ENCODE measurements at places on chromosomes 2 and 18.

GRCh38 chr2:84884449-84884848 is 3.6 kb upstream of the TRABD2A start:
- DNase-seq, result no peak

GRCh38 chr18:3648200-3648599 is 198.2 kb downstream of the TGIF1 start:
- DNase-seq, result no peak

- no peak for DNase-seq
These were observed 24.9 kb downstream of the IGFBP5 start for GRCh38 chr2:216670266-216671080.

DNA sequence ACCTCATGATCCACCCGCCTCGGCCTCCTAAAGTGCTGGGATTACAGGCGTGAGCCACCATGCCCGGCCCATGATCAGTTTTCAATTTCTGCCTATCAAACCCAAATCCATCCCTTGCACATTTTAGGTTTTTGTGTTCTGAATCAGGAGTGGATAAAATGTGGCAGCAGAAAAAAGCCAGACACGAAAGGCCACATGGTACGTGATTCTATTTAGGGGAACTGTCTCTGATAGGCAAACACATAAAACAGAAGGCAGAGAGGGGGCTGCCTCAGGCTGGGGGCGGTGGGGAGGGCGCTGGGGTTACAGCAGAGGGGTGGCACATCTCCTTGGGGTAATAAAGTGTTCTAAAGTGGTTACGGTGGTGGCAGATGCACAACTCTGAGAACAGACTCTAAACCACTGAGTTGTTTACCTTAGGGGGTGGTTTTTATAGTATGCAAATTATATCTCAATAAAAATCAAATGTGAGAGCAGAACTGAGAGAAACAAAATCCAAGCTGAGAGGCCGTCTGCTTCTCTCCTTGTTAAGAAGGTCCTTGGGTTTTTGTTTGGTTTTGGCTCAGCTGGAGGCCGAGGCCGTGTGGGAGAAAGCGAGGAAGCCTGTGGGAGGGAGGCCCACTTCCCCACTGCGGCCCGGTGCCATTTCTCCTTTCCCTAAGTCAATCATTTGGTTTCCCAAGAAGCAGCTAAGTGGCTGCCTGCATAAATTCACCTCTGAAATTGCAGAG is 78.0 kb downstream of the SOWAHC start:
- no peak for DNase-seq

DNA sequence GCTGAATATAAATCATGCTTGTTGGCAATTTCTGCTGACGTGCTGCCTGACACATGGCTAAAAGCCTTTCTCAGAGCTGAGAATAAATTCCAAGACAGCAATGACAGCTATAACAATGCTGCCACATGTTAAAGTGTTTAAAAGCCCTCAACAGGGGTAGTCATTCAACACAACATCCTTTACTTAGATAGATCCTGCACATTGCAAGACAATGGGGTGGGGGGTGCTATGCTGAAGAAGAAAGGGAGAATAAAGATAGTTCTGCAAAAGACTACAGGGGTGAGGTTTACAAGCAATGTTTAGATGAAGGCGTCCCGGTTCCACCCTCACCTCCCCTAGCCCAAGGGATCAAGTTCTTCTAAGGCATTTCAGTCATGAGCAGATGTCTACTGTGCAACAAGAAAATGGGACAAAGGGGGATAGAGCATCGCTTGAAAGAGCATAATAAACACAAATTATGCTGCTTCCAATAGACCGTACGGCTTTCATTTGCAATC is 291.0 kb upstream of the ACVR2A start:
- DNase-seq, result no peak

DNA sequence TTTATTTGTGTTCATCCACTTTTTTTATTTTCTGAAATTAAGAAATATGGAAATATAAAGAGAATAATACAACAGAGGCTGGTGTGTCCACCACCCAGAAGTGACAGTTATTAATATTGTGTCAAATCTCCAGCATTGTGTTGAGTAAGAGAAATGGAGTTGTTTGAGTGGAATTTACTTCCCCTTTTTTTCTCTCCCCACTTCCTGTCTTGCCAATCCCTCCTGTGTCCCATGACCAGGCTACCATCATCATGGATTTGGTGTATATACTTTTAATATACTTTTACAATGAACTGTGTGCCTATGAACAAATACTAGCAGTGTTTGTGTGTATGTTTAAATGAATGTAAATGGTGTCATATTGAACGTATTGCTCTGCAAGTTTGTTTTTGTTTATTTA is 276.9 kb upstream of the SKOR2 start:
- DNase-seq, result no peak

DNA sequence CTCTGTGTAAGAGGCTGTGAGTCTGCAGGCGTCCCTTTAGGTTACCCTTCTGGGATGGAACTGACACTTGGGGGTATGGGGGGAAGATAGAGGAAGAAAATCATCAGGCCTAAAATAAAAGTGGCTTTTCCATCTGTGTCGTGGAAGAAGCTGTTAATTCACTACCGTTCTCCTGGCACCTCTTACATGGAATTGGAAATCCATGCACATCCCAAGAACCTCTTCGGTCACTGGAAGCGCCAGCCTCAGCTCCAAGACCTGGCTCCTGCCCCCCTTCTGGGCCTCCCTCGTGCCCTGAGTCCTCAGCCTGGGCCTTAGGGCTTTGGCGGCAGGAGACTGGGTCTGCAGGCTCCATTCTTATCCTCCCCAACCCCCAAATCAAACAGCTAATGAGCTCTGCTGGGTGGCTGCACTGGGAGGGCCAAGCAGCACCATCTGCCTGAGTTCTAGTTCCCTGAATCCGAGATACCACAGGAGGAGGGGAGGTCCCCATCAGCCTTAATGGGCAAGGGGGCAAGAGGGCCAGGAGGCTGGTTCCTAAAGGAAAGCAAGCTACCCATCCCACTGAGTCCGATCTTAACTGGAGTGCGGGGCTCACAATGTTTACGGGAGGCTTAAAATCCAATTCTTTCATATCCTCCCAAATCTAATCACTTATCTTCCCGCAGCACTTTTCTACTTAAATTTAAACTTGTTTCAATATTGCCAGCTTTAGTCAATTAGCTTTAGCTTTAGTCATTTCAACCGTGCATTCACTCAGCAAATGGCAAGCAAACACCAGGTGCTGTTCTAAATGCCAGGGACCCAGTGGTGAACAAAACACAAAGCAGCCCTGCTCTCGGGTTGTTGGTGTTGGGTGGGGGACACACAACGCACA is 52.8 kb downstream of the FAM178B start:
- no peak for DNase-seq

GRCh38 chr2:127122361-127123027 is 15.5 kb upstream of the BIN1 start:
- DNase-seq, result no peak

DNA sequence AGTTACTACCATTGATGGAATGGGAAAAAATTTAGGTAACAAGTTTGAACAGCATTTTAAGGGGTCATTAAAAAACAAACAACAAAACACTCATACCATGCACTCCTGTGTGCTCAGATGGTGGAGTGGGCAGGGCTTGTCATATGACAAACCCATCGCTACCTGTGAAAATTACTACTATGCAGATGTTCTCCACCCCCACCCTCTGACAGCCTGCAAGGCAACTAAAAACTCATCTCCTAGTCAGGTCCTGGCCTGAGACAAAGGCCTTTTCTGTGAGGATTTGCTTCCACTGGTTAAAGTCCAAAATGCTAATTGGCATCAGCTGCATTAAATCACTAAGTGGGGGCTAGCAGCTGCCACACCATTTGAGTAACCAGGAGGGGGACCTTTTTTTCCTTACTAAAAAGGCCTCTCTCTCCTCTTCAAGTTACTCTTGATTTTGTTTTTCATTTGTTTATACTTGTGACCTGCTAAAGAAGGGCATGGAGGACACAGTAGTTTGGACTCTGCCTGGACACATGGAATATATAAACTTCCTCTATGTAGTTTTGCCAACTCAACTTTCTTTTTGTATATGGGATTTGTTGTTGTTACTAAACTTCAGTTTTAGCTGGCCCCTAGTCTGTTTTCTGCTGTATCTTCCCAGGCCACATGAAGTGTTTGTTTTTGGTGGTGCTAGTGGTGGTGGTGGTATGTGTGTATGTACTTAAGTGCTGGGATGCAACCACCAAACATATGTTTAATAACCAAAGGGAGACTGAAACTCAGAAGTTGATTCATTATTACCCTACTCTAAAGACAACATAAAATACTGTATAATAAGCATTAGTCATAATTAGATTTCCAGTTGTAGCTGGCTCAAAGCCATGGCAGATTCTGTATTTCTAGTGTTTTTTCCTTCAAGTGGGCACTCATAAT is 121.3 kb downstream of the MAP4K4 start:
- no peak for DNase-seq

GRCh38 chr2:33111002-33111446 is 164.3 kb downstream of the LTBP1 start:
- no peak for DNase-seq

DNA sequence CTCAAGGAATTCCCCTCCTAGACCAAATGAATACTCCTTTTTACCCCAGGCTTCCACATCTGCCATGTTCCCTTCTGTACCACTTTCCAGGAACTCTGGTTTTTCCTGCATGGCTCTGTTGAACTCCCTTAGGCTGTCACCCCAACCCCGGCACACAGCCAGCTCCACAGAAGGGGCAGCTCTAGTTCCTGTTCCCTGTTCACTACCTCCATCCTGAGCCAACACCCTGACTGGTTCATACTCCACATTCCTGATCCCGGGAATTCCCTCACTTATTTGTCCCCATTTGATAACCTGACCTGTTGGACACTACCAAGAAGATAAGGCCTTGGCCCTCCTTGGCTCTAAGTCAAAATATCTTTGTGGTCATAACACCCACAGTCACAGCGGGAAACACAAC is 280.9 kb upstream of the RAB6C start:
- no peak for DNase-seq

- no peak for DNase-seq
These were observed 24.6 kb downstream of the RAMP1 start for GRCh38 chr2:237883951-237884446.

DNA sequence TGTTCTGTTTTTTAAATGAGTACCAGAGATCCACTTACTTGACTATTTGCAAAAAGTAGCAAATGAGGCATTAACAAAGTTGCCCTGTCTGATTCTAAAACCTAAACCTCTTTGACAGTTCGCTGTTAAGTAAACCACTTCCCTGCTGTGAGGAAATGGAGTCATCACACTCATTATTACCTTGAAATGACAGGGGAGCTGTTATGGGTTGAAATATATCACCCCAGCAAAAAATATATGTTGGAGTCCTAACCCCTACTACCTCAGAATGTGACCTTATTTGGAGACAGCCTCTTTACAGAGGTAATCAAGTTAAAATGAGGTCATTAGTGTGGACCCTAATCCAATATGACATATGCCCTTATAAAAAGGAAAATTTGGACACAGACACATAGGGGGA is 36.1 kb downstream of the DHRS9 start:
- no peak for DNase-seq

GRCh38 chr2:113886479-113887008 is 3.3 kb upstream of the ACTR3 start:
- DNase-seq, result no peak

- DNase-seq, result no peak
These were observed 1160.1 kb downstream of the RPIA start for GRCh38 chr2:89851583-89851905.

- DNase-seq, result peak; percentile 53
These were observed 26.3 kb downstream of the MRPL35 start for GRCh38 chr2:86225581-86225980.

- DNase-seq, result no peak
These were observed 168.2 kb upstream of the MYCN start for GRCh38 chr2:15772086-15772595.

- DNase-seq, result no peak
These were observed 183.7 kb upstream of the ZFP36L2 start for GRCh38 chr2:43410055-43410604.

DNA sequence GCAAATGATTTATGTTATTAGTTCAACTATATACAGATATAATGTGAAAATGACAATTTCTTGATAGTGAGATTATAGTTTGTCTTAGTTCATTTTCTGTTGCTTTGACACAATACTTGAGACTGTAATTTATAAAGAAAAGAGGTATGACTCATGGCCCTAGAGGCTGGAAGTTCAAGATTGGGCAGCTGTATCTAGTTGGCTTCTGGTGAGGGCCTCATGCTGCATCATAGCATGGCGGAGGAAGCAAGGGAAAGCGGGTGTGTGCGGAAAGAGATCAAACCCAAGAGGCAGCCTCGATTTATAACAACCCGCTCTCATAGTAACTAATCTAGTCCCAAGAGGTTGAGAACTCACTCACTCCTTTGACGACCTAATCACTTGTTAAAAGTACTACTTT is 11.4 kb downstream of the PLEKHA3 start:
- no peak for DNase-seq

- no peak for DNase-seq
These were observed 181.8 kb upstream of the GCFC2 start for GRCh38 chr2:75892490-75892889.

- DNase-seq, result no peak
These were observed 731.4 kb upstream of the CHAC2 start for GRCh38 chr2:53036196-53036595.

- no peak for DNase-seq
These were observed 174.0 kb upstream of the SLC14A2 start for GRCh38 chr18:45441110-45441847.

DNA sequence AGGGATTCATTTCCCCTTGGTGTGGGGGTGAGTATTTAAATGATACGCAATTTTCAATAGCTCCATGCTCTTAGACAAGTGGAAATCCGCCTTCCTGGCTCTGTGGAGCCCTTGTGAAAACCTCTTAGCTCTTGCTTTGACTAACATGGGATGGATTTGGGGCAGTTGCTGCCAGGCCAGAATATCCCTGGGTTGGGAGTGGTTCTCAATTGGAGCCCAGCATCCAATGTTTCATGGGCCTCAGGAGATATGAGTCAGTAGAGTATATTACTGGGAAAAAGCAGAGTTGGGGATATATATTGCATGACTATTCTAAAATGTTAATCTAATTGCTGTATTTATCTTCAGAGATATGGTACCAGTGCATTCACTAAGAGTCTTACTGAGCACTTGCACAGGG is 104.4 kb upstream of the IL1R2 start:
- DNase-seq, result no peak

GRCh38 chr2:232540441-232541041 is 1.0 kb downstream of the CHRNG start:
- no peak for DNase-seq

- no peak for DNase-seq
These were observed 567 bp downstream of the VWA3B start for GRCh38 chr2:98087447-98088020.

DNA sequence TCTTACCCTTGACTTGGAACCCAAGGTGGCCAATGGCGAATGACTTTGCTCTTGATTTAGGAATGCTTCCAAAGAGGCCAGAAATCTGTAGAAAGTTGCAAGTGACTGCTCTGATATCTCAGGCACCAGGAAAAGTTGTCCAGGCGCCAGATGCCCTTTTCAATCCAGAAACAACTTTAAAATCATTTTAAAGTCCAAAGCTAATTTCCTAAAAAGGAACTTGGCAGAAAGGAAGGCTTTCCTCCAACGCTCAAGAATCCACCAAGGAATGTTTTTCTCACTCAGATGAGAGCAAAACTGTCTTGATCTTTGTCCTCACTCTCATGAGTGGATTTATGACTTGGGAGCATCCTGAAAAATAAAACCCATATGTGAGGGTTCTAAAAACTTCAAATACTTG is 5.3 kb downstream of the NGEF start:
- DNase-seq, result no peak

- no peak for DNase-seq
These were observed 46.5 kb upstream of the MYCN start for GRCh38 chr2:15893689-15894480.

All from naive thymus-derived CD4-positive, alpha-beta T cell (primary cell).